B cell (primary cell): ENCODE measurements at places on chromosomes 4 and X.

GRCh38 chr4:40121515-40121914 lies 64.9 kb downstream of the N4BP2 start:
- no peaks in the 10 kb centered on the region for H3K27me3 ChIP-seq
- H3K4me3 ChIP-seq, result no peak overlapping the region
- H3K4me1 ChIP-seq, result no peaks in the 10 kb centered on the region
- no peak overlapping the region for H3K27ac ChIP-seq

DNA sequence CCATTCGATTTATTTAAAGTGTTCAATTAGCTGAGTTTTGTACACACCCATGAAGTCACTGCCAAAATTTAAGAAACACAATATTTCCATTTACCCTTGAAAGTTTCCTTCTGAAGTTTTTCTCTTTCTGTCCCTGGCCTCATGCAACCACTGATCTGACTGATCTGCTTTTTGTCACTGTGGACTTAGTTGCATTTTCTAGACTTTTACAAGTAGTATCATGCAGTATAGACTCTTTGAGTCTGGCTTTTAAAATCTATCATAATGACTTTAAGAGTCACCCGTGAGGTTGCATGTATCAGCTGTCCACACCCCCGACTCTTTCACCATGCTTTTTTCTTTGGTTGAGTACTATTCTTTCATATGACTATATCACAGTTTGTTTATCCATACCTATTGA lies 29.0 kb upstream of the PDLIM3 start:
- no peak overlapping the region for H3K4me3 ChIP-seq
- no peak overlapping the region for H3K27ac ChIP-seq
- H3K4me1 ChIP-seq, result no peaks in the 10 kb centered on the region
- DNase-seq, result no peak
- no peaks in the 10 kb centered on the region for H3K36me3 ChIP-seq

- H3K4me3 ChIP-seq, result no peak overlapping the region
- no peaks in the 10 kb centered on the region for H3K27me3 ChIP-seq
- H3K4me1 ChIP-seq, result no peaks in the 10 kb centered on the region
- H3K36me3 ChIP-seq, result no peaks in the 10 kb centered on the region
- H3K27ac ChIP-seq, result no peak overlapping the region
- no peak for DNase-seq
These were observed 78.4 kb upstream of the FUNDC1 start for GRCh38 chrX:44621078-44621477.

GRCh38 chr4:164056426-164057142 lies 562.1 kb downstream of the TMA16 start:
- no peaks in the 10 kb centered on the region for H3K36me3 ChIP-seq
- no peaks in the 10 kb centered on the region for H3K4me1 ChIP-seq
- no peak for DNase-seq
- no peaks in the 10 kb centered on the region for H3K27me3 ChIP-seq
- no peak overlapping the region for H3K27ac ChIP-seq
- no peak overlapping the region for H3K4me3 ChIP-seq

- H3K27ac ChIP-seq, result no peak overlapping the region
- no peak overlapping the region for H3K4me3 ChIP-seq
- no peaks in the 10 kb centered on the region for H3K36me3 ChIP-seq
- no peaks in the 10 kb centered on the region for H3K4me1 ChIP-seq
- DNase-seq, result no peak
These were observed 333.5 kb downstream of the TENM3 start for GRCh38 chr4:182576601-182577289.

- no peaks in the 10 kb centered on the region for H3K4me1 ChIP-seq
- no peak overlapping the region for H3K27ac ChIP-seq
- H3K36me3 ChIP-seq, result no peaks in the 10 kb centered on the region
These were observed 110.8 kb downstream of the CPZ start for GRCh38 chr4:8703401-8703696.

DNA sequence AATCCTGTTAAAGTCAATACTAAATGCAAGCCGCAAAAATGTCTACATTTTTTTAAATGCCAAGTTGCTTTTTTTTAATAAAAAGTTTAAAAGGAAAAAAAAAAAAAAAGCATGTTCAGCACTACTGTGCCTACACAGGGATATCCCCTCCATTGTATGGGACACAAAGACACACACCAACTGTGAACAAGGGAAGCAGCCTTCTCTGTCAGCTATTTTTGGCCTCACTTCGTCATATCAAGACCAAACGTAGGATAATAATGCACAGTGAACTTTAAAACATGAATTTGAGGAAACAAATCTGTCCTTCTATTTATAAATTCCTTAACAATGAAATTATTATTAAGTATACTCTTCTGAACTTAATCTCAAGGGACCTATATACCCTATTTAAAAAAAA lies 4.4 kb downstream of the FBXW7 start:
- no peak for DNase-seq
- H3K4me3 ChIP-seq, result no peak overlapping the region
- no peak overlapping the region for H3K27ac ChIP-seq
- H3K4me1 ChIP-seq, result peaks cover 27% of the 10 kb centered on the region

- H3K27me3 ChIP-seq, result no peaks in the 10 kb centered on the region
- no peaks in the 10 kb centered on the region for H3K4me1 ChIP-seq
- H3K36me3 ChIP-seq, result no peaks in the 10 kb centered on the region
- DNase-seq, result no peak
These were observed 107.8 kb downstream of the ANK2 start for GRCh38 chr4:113157086-113157857.

GRCh38 chrX:53087388-53087831 lies 5.2 kb downstream of the TSPYL2 start:
- H3K27ac ChIP-seq, result no peak overlapping the region
- DNase-seq, result no peak
- no peaks in the 10 kb centered on the region for H3K36me3 ChIP-seq
- no peaks in the 10 kb centered on the region for H3K27me3 ChIP-seq

GRCh38 chrX:23802431-23802830 lies 19.5 kb downstream of the SAT1 start:
- no peaks in the 10 kb centered on the region for H3K36me3 ChIP-seq
- no peaks in the 10 kb centered on the region for H3K27me3 ChIP-seq
- no peak for DNase-seq
- H3K4me3 ChIP-seq, result no peak overlapping the region

GRCh38 chr4:74456849-74457395 lies 12.0 kb downstream of the AREG start:
- H3K27ac ChIP-seq, result no peak overlapping the region
- H3K36me3 ChIP-seq, result no peaks in the 10 kb centered on the region
- H3K27me3 ChIP-seq, result no peaks in the 10 kb centered on the region
- DNase-seq, result no peak
- no peak overlapping the region for H3K4me3 ChIP-seq

DNA sequence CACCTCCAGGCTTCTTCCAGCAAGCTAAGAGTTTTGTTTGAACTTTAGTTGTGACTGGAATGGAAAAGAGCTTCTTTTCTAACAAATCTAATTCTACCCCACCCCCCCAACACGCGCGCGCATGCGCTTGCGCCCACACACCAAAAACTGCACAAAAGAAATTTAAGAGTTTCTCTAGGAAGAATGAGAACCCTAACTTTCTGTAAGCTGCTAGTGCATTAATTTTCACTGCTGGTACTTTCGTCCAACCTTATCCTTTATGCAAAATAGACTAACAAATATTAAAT lies 9.0 kb upstream of the INTU start:
- no peak for DNase-seq
- H3K27me3 ChIP-seq, result peaks cover 3% of the 10 kb centered on the region
- H3K27ac ChIP-seq, result no peak overlapping the region
- H3K4me1 ChIP-seq, result peaks cover 11% of the 10 kb centered on the region
- H3K4me3 ChIP-seq, result no peak overlapping the region

DNA sequence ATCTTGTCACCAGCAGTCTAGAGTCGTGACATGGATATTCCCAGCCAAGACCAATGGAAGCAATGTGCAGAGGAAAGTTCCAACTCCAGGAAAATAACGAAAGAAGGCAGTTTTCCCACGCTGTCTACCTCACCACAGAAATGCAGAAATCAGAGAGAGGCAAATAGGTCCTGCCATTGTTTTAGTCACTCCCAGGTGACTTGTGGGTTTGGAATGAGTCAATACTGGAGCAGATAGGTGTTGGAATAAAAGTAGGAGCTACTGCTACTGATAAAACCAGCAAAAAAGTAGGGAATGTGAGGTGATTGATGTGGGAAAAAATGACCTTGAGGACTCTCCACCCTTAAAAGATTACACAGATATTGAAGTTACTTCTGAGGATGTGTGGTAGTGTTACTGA lies 72.8 kb upstream of the RAI2 start:
- no peak for DNase-seq
- H3K27me3 ChIP-seq, result no peaks in the 10 kb centered on the region
- H3K36me3 ChIP-seq, result no peaks in the 10 kb centered on the region
- no peaks in the 10 kb centered on the region for H3K4me1 ChIP-seq

- no peak overlapping the region for H3K4me3 ChIP-seq
- no peaks in the 10 kb centered on the region for H3K36me3 ChIP-seq
- H3K27me3 ChIP-seq, result no peaks in the 10 kb centered on the region
- no peaks in the 10 kb centered on the region for H3K4me1 ChIP-seq
- no peak overlapping the region for H3K27ac ChIP-seq
These were observed 62.4 kb upstream of the UGT2B15 start for GRCh38 chr4:68732653-68733466.

- H3K27me3 ChIP-seq, result no peaks in the 10 kb centered on the region
- no peak overlapping the region for H3K27ac ChIP-seq
- no peaks in the 10 kb centered on the region for H3K36me3 ChIP-seq
- no peak overlapping the region for H3K4me3 ChIP-seq
These were observed 16.6 kb downstream of the AMER1 start for GRCh38 chrX:64188901-64189300.

DNA sequence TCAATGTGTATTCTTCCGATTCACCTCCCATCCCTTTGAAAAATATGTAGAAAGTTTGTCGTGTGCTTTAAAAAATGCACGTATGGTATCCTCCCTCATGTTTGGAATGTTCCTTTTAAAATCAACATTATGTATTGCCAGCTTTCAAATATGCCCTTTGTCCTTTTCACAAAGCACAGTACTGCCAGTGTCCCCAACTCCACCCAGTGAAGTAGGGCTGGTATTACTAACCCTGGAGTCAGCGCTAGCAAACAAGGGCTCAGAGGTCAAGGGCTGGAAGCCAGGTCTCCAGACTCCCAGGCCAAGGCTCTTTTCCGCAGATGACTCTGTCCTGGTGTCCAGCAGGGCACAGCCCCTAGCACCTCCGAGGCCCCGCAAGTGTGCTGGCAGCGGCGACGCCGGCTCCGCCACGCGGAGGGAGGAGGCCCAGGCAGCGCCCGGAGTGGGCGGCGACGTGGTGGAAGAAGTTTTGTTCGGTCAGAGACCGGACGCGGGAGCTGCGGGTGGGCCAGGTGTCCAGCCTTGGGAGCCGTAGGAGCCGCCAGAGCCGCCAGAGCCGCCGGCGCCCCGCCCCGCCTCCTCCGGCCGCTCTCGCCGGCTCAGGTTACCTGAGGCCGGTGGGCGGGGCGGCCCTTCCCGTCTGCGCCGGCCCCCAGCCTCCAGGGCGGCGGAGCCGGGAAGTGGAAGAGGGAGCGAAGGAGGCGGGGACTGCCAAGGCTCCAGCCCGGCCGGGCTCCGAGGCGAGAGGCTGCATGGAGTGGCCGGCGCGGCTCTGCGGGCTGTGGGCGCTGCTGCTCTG lies at the start of gene IL13RA1:
TSS of gene IL13RA1 (plus strand) at position 720 of the 799 bp plus-strand sequence. CDS start at position 753, 33 bp downstream.
- peaks cover 75% of the 10 kb centered on the region for H3K4me1 ChIP-seq
- no peaks in the 10 kb centered on the region for H3K27me3 ChIP-seq
- H3K36me3 ChIP-seq, result no peaks in the 10 kb centered on the region
- peak; percentile 46 for DNase-seq
- peak within 1 kb of the TSS; percentile 55 for H3K27ac ChIP-seq

- DNase-seq, result no peak
- no peaks in the 10 kb centered on the region for H3K36me3 ChIP-seq
- no peaks in the 10 kb centered on the region for H3K27me3 ChIP-seq
- H3K4me1 ChIP-seq, result no peaks in the 10 kb centered on the region
- no peak overlapping the region for H3K27ac ChIP-seq
These were observed 36.0 kb downstream of the CXCL8 start for GRCh38 chr4:73776321-73776729.

DNA sequence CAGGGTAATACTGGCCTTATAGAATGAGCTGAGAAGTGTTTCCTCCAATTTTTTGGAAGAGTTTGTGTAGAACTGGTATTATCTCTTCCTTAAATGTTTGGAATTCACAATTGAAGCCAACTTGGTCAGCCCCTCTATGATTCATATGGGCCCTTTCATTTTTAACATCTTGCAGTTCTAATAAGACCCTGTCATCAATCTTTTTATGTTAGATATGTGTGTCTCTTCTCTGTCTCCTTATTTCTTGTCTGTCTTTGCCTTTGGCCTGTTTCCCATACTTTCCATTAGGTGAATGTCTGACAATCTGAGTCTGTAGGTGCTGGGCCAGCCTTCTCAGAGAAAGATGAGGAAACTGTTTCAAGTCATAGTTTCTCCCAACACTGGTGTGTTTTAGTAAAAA lies 88.7 kb downstream of the SLC16A2 start:
- no peak overlapping the region for H3K4me3 ChIP-seq
- no peaks in the 10 kb centered on the region for H3K27me3 ChIP-seq
- DNase-seq, result no peak
- no peak overlapping the region for H3K27ac ChIP-seq

- H3K36me3 ChIP-seq, result no peaks in the 10 kb centered on the region
- H3K27me3 ChIP-seq, result no peaks in the 10 kb centered on the region
- H3K27ac ChIP-seq, result no peak overlapping the region
- no peak overlapping the region for H3K4me3 ChIP-seq
- DNase-seq, result no peak
- no peaks in the 10 kb centered on the region for H3K4me1 ChIP-seq
These were observed 6.1 kb upstream of the SEC24D start for GRCh38 chr4:118842055-118842454.

GRCh38 chrX:72110876-72111708 lies 20.6 kb downstream of the RTL5 start:
- H3K27ac ChIP-seq, result no peak overlapping the region
- H3K27me3 ChIP-seq, result peaks cover 3% of the 10 kb centered on the region
- H3K36me3 ChIP-seq, result no peaks in the 10 kb centered on the region
- H3K4me1 ChIP-seq, result peaks cover 8% of the 10 kb centered on the region
- no peak for DNase-seq
